LoVo (cell line): ENCODE measurements at places on chromosomes 1 and 21.
A peak's percentile ranks its signal among the peaks of the same experiment; 100 is the strongest.

DNA sequence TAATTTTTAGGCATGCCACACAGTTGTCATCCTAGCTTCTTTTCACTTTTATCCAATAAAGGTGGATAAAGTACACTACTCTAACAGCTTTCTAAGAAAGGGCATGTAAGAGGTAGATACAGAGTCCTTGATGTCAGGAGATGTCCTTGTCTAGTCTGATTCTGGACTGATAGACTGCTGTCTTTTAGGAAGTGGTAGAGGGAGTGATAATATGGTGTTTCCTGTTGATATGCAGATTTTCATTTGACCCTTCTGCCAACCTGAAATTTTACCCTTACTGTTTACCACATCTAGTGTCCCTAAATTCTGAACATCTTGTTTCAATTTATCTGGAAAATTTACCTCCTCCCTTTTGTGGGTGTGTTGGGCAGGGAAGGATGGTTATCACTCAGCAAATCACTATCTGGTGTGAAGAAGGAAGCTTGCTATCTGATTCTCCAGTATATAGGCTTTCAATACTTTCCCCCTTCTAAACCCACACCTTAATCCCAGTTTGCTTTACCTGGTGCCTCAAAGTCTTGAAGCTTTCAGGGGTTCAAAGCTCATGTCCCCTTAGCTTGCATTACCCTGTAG is 354.9 kb upstream of the SNX7 start:
- DNase-seq, result no peak

DNA sequence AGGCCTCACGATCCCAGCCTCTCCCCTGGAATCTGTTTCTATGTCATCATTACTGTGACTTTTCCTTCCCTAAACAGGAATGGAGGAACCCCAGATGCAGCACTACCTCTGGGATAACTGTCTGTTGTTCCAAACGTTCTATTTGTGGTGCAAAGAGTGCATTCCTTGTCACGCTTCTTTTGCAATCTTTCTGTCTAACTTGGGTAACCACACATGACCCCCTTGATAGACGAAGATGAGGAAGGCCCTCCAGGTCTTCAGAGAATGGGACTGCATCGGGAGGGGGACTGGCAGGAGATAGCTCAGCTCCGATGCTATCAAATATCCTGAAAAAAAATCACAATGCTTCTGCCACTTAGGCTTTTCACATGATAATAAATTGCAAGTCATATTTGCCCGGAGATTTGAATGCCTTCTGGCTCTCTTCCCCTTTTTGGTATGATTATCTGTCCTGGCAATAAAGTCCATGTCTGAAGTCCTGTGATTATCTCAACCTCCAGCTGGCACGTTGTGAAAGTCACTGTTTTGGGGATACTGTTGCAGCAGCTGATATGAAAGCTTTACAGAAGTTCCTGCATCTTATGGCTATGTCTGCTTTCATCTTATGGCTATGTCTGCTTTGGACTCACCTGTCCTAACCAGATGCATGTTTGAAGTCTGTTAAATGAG is 148.7 kb upstream of the LMO4 start:
- no peak for DNase-seq

DNA sequence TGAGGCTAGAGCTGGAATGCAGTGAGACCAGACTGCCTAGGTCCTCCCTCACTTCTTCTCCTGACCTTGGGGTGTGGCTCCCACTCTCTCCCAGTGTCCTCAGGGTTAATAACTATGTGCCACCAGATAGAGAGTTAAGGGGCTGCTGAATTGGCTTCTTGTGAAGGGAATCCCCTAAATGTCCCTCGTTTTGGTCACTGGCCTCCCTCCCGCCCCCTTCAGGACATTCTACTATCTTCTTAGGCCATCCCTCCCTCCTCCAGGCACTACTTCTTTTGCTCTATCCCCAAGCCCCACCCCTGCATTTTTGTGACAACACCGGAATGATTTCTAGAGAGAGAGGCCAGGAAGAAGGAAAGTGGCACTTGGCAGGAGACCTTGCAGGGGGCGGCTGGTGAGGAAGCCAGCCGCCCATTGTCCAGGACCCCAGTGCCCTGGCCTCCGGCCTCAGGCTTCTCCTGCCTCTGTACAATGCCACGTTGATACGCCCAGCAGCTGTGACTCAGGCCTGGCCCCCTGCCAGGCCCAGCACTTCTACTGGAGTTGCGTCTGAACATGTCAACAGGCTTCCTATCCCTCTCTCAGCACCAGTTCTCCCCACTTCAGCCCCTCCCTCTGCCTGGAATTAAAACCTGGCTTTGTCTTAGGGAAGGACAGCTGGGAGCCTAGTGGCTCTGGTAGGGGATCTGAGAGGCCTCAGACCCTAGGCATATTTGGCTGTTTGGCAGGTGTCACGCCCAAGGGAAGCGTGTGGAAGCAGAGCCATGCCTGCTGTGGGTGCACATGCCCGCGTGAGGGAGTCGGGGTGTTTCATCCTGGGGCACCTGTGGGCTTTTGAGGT is 9.1 kb downstream of the LMNA start:
- peak; percentile 97 for DNase-seq

DNA sequence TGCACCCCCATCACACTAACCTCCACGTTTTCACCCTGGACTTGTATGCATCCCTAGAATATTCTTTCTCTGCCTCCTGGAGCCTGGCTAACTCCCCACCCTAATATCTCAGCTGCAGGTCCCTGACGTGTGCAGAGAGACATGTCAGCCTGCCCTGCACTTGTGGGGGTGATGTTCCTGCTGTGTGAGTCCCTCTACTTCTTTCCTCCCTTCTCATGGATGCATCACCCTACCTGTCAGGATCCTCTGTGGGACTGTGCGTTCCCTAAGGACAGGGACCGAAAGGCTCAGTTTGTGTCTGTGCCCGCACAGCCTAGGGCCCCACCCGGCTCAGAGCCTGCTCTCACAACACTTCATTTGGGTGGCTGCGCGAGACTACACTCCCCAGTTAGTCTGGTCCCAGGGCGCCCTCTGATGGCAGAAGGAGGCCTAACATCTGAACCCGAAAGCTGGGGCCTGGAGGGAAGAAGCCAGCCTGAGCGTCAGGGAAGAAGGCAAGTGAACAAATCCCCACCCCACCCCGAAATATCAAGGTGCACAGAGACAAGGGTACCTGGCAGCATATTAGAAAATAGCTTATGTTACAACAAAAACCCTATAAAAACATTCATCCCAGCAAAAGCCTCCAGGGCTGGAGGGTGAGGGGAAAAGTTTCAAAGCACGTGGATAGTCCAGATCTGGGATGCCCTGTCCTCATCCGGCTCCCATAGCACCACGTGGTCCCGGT is 3.7 kb downstream of the CD52 start:
- peak; percentile 61 for DNase-seq

GRCh38 chr1:40782371-40782956 is 1.1 kb upstream of the KCNQ4 start:
- no peak for DNase-seq

- no peak for DNase-seq
Observed at GRCh38 chr1:162722036-162722435, 68.5 kb upstream of the HSD17B7 start.

DNA sequence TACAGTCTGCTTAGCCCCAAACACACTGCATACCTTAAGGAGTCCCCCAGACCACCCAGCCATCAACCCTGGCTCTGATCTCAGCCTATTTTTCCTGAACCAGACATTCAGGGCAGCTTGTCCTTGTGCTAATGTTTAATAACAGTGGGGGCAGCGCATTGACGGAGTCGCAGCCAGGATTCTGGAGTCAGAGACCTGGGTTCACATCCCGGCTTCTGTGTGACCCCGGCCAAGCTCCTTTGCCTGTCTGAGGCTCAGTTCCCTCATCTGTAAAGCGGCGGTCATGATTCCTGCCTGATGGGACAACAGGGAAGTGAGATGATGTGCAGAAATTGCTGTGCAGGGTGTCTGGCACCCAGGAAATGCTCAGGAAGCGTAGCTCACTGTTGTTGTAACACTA is 63.1 kb downstream of the MATN1 start:
- no peak for DNase-seq

GRCh38 chr1:10509809-10510509 is 35.2 kb downstream of the PEX14 start:
- DNase-seq, result no peak

- DNase-seq, result peak; percentile 38
Observed at GRCh38 chr1:88877382-88877825, 14.0 kb downstream of the GTF2B start.

DNA sequence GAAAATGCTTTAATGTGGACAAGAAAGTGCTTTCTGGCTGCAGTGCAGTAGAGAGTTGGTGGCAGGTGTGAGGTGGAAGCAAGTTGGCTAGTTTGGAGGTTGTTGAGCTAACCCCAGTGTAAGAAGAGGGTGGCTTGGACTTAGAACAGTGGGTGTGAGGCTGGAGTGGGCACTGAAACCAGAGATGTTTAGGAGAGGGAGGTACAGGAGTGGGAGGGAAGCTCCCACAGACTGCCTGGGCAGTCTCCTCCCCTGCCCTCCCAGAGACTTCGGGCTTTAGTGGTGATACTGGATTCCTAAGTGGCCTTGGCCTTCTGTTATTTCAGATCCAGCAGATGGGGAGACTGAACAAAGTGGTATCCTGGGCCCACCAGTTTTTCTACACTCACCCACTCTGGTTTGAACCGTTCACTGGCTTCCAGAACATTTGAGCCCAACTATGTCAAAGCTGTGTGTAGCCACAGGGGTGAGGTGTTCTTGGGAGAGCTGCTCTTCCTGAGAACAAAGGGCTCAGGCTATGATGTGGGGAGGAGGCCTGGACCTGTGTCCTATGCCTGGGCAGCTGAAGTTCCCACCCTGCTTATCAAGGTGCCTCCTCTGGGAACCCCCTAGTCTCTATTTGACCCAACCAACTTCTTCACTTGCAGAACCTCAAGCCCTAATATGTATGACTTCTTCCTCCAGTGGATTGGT is 19.9 kb upstream of the CYP4A11 start:
- no peak for DNase-seq

GRCh38 chr1:156860113-156860627 is 495 bp upstream of the NTRK1 start:
- DNase-seq, result peak; percentile 17

DNA sequence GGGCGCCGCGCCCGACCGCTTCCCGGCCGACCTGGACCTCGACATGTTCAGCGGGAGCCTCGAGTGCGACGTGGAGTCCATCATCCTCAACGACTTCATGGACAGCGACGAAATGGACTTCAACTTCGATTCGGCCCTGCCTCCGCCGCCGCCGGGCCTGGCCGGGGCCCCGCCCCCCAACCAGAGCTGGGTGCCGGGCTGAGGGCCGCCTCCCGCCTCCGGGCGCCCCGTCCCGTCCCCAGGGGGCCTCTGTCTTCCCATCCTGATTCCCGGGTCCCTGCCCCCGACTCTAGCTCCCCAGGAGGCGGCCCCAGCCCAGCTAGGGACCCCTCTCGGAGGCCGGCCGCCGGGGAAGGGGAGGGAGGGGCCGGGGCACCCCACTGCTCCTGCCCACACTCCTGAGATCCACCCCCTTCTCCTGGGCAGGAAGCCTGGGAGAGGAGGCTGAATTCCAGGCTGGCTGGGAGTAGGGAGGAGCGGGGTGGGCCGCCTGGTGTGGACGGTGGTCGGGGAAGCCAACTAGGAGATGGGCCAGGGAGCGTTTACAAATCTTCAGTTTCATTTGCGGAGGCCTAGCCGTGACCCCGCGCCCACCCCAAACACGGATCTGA is 21.4 kb downstream of the FOXO6 start:
- no peak for DNase-seq

GRCh38 chr1:92366040-92366395 is 67.2 kb downstream of the RPAP2 start:
- DNase-seq, result no peak

DNA sequence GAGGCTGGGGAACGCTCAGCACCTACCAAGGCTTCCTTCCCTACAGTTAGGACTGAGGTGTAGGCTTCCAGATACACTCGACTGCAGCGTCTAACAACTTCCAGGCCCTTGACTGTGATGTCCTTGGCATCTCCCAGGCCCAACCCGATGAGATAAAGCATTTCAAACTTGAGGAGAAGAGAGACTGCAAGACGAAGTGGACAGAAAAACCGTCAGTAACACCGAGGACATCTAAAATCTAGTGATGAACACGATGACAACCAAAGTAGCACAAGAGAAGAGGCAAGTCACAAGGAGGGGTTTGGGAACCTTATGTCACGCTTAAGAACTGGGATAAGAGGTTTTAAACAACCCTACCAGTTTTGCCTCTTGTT is 314 bp downstream of the DPH5 start:
- peak; percentile 10 for DNase-seq

DNA sequence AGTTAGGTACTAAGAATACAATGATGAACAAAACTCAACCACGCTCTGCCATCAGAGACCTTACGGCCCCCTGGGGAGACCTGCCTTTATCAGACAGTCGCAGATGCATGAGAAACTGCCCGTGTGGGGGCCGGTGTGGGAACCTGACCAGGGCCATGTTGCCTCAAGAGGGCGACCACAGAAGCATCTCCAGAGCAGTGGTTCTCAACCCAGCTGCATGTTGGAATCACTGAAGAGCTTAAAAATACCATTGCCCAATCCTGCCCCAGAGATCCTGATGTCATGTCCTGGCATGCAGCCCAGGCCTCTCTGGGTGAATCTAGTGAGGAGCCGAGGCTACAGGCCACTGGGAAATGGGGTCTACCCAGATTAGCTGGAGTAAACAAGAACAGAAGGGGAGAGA is 108.7 kb downstream of the PRDM2 start:
- no peak for DNase-seq

- DNase-seq, result no peak
Observed at GRCh38 chr21:16310176-16310575, 580.4 kb downstream of the USP25 start.

DNA sequence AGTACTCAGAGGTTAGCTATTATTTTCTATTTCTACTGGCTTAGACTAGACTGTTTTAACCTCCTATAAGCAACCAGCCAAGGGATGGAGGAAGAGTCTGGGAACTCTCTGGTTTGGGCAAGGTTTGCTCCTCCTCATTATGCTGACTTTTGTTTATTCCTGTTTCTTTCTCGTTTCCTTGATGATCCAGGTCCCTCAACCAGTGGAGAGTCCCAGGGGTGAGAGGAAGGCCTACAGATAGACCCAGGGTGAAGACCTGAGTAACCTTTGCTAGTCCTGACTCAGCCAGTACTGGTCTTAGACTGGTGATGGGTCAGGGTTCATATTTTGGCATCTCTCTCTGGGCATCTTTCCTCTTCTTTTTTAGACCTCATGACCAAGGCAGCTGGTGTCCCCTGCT is 5.4 kb downstream of the TUFT1 start:
- DNase-seq, result no peak

DNA sequence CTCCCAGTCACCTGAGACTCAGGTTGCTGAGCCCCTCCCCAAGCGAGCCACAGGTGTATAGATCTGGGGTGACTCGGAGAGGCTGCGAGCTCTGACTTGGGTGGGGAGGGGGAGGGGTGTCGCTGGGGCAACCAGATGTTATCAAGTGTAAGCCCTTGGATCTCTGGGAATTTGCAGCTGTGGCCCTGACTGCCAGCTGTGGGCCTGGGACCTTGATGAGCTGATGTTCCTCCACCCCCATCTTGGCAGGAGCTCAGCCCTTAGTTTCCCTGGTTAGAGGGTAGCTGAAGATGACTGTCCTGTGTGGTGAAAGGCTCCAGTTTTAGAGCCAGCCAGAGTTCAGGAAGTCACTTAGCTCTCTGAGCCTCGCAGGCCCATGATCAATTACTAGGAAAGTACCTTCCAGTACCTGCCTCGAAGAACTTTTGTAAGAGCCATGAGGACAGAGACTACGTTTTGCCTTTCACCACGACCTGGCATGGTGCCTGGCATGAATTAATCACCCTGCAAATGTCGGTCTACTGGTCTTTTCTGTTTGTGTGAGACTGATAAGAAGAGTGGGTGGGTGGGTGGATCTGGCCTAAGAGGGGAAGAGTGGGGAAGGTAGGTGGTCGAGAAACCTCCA is 55.8 kb downstream of the YARS1 start:
- DNase-seq, result peak; percentile 71

GRCh38 chr1:72526926-72527325 is 244.6 kb upstream of the NEGR1 start:
- no peak for DNase-seq
